WERI-Rb-1 (cell line): ENCODE measurements at places on chromosomes 12 and 14.

GRCh38 chr14:59046746-59047145 is 141.7 kb upstream of the DAAM1 start:
- DNase-seq, result no peak

GRCh38 chr12:95351748-95352147 is 122.2 kb upstream of the METAP2 start:
- DNase-seq, result no peak

DNA sequence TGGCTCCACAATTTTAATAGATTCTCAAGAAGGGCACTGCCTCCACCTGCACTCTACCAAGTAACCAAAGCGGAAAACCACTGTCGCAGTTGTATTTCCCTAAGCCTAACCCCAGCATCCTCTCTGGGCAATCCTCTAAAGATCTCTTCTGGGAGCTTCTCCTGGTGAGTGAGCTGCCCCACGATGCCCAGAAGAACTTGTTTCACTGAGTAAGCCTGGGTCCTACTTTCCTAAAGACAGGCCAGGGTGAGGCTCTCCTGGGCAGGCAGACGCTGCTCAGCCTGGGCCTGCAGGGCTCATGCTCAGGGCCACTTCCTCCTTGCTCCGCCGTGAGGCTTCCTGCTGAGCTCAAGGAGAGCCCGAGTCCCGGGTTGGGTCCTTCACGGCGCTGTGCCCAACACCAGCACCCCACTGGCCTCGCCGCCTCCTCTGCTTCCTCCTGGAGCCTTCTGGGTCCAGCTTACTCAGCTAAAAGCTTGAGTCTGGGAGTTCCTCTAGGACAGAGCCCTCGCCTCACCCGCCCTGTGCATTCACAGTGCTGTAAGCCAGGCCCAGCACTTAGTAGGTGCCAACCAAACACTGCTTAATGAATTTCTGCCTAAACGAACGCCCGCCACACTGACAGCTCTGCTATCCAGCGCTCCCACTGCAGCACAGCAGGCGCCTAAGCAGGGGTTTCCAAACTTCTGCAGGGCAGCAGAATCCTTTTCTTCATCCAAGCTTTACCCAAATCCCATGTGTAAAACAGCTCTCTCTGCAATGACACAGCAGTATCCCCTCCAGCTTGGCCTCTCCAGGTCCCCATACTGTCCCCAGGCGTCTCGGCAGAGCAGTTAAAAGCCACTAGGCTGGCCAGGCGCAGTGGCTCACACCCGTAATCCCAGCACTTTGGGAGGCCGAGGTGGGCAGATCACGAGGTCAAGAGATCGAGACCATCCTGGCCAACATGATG is 5.7 kb downstream of the RAB35 start:
- DNase-seq, result no peak

DNA sequence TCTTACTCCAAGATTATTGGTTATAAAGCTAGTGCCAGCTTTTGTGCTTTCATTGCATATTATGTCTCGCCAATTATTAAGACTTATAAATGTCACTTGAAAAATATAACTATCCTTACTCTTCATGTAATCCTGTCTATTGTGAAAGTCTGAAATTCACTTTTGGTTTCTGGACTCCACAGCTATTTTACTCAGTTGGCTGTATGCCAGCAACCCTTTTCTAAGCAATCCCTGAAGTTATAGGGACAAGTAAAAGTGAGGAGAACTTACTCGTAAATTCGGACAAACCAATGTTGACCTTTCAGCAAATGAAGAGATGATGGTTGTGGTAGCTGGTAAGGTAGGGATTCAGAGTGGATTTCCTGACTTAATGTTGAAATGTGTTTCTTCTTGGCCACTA is 196.3 kb downstream of the NPAS3 start:
- DNase-seq, result no peak

DNA sequence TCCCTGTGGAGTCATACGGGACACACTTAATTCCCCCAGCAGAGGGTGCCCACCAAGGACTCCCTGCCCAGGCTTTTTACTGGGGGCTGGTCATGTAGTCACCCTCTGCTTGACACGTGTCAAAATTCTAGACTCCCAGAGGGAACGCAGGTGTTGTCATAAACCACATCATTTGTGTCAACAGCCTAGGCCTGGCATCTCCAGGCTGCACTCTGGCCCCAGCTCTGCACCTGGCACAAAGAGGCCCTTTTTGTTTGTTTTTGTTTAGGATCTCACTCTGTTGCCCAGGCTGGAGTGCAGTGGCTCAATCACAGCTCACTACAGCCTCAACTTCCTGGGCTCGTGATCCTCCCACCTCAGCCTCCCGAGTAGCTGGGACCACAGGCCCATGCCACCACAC is 21.1 kb downstream of the BRI3BP start:
- no peak for DNase-seq

DNA sequence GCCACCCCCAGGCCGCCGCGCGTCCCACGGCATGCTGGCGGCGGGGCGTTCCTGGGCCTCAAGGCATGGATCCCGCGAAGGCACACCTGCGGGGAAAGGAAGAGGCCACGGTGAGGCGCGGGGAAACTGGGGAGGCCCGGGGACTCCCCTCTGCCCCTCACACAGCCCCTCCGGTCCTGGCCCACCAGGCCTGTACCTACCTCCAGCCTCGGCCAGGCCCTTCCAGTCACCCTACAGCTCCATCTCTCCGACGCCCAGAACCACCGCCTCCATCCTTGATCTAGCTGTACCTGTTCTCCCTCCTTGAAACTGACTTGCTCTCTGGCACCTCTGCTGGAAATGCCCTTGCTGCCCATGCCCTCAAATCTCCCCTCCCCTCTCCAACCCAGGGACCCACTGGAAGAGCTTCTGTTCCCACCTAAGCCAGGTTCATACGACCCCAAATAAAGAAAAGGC is 1.7 kb downstream of the ANKRD9 start:
- DNase-seq, result no peak

DNA sequence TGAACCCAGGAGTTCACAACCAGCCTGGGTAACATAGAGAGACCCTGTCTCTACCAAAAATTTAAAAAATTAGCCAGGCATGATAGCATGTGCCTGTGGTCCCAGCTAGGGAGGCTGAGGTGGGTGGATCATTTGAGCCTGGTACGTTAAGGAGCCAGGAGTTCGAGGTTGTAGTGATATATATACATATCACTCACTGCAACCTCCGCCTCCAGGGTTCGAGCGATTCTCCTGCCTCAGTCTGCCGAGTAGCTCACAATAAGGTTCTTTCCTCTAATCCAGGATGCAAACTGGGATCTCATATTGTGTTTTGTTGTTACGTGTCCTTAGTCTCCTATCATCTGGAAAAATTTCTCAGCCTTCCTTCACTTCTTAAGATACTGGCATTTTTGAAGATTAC is 24.0 kb upstream of the GSC start:
- DNase-seq, result no peak

GRCh38 chr12:12927211-12928079 is 24.5 kb downstream of the GPRC5D start:
- DNase-seq, result no peak

- DNase-seq, result no peak
These were observed 5.2 kb downstream of the DCN start for GRCh38 chr12:91177381-91177780.

DNA sequence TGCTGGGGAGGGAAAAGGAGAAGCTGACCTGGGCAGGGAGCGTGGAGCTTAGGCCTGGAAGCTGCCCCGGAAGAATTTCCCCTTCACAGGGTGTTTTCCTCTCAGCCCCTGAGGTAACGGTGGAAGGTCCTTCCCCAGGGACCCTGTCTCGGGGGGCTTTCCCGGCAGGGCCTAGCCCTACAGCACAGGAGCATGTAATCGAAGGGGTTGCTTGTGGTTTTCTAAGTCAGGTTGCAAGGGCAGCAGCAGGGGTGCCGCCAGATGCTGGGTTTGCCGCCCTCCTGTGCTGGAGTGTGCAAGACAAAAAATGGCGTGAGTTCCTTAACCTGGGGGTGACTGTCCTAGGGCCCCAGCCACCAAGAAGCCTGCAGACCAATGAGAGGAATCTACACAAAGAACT is 1.6 kb upstream of the KRT74 start:
- no peak for DNase-seq

- DNase-seq, result peak; percentile 40
These were observed 122.2 kb downstream of the PDZRN4 start for GRCh38 chr12:41310367-41310766.

DNA sequence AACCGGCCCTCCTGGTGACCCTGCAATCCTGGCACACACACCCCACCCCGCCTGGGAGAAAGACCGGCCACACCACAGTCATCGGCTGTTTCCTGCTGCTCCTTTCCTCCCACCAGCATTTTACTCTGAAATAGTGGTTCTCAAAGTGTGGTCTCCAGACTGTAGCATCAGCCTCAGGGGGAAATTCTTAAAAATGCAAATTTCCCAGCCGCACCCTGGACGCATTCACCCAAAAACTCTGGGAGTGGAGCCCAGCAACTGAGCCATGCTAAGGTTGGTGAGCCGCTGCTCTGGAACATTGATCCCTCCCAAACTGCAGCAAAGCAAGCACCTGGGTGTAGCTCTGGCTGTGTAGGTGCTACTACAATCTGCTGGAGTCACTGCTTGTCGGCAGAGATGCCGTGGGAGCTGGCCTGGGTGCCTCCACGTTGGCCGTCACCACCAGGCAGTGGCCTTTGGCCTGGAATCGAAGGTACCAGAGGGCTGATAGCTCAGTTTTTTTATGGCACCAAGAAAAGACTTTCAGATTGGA is 38.4 kb upstream of the BCL2L14 start:
- DNase-seq, result no peak

DNA sequence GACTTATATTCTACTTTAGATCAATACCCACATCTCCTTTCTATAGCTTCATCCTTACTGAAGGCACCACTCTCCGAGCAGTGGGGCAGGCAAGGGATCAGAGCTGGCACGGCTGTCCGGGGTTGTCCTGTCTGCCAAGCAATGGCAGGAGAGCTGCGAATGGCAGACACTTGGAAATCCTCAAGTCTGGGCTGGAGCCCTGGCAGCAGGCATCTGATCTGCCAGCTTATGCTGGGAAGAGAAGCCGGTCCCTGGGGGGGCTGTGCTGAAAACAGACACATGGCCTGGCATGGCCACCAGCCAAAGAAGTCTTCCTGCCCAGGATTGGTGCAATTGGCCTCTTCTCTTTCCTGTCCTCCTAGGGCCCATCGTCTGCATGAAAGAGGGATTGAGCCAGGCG is 280.2 kb upstream of the PWP1 start:
- no peak for DNase-seq

DNA sequence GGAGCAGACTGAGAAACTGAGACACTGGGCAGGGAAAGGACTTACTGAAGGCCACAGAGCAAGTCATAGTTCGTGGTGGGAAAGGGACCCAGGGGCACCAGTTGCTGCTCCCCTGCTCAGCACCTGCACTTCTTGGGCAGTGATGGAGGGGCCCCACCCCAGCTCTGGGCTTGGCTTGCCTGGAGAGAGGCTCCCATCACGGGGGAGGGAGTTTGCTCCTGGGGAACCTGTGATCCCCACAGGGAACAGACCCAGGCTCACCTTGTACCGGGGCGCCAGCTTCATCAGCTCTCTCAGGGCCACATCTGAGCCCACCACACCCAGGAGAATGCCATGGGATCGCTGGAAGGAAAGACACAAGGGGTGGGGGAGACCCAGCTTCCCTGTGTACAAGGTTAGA is 39.8 kb downstream of the CACNA2D4 start:
- DNase-seq, result no peak

DNA sequence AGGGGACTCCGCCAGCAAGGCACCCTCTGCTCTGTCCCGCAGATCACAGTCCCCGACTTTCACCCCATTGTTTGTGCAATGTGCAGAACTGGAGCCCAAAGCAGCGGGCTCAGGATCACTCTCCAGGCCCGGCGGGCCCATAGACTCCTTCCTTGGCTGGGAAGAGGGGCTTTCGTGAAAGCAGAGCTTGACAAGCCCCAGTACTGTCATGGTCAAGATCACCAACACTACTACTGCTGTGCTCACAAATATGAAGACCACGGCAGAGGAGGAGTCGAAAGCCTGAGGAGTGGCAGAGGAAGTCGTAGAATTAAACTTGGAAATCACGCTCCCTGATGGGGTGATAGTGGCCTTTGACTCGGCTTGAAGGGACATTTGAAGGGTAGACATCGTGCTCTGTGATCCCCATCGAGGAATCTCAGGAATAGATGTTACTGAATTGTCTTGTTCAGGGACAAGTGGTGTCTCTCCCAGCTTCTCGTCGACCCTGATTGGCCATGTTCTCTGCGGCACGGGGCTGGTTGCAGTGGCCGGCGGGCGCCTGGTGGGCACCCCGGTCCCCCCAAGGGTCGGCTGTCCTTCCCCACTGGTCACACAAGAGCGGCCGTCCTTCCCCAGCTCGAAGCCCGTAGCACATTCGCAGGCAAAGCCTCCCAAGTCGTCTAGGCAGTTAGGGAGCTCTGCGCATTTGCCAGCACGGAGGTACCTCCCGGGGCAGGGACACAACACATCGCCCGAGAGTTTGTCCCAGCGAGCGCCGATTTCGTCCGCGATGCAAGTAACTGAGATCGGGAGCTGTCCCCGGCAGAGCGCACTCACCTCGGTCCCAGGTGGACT is 1.1 kb downstream of the CLEC14A start:
- no peak for DNase-seq

- DNase-seq, result no peak
These were observed 160.1 kb downstream of the TMX1 start for GRCh38 chr14:51400139-51400538.

DNA sequence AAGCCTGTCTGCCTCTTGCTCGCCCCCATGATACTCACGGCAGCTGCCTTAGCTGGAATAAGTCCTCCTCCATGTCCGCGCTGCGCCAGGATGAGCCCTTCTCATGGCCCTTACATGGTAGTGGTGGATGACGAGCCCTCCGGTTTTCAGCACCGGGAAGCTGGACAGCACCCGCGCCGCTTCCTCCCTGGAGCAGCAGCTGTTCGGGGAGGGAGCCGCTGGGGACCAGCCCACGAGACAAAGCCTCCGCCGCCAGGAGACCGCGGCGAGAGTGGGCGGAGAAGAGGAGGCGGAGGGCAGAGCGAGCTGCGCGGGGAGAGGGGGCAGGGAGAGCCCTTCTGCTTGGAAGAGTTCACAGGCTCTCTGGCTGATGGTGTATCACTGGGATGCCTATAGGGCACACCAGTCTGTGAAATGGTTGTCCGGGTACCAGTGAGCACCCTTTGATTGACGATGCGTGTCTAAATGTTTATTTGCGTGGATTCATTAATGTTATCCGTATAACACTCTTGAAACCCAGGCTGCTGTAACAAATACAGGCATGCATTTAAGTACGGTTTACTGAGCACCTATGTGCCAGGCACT is at the start of gene SVOP:
SVOP (minus strand) TSS at position 273 of the 585 bp plus-strand sequence; CDS start at position 73, 200 bp downstream.
- peak; percentile 93 for DNase-seq
